ENCODE measurements at places on chromosomes 2 and 18.

DNA sequence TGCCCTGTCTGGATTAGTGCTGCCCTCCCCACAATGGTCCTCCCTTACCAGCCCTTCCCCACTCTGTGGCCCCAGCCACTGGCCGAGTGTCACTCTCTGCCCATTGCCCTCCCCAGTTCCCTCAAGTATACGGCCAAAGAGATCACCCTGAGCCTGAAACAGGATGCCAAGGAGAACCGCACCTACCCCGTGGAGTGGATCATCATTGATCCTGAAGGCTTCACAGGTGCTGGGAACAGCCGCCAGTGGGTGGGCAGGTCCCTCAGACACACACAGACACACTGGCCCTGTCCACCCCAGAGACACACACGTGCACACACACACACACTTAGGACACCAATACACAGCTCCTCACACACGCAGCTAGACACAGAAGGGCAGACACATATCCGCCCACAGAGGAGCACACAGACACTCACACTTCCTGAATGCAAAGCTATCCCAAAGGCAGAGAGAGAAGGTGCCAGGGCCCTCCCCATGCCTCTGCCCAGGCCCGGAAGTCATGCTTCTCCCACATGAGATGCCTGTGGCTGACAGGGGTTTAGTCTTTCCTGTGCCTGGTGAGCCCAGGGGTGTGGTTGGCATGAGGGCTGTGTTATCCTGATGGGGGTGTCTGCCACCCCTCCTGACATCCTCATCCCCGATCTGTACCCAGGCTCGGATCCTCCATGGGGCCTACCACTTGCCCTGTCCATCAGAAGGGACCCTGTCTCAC is 2.9 kb downstream of the CHRND start:
- no peak for DNase-seq

- peak; percentile 14 for DNase-seq
Measured at GRCh38 chr2:120442923-120443571, 97.1 kb downstream of the INHBB start.

DNA sequence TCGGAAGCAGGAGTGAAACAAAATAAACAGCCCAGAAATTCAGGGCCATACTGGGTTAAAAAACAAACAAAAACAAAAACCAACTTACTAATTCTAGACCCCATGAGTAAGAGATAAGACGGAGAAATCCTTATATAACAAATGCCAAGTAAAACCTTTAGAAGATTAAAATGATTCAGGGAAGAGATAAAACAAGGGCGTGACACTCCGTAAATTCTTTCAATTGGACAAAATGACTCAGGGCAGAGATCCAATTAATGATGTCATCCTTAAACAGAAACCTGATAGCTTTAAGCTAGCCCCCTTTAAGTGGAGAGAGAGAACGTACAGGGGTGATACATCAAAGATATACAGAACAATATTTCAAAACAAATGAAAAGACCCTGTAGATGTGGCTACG is 317.4 kb downstream of the NBAS start:
- DNase-seq, result no peak

DNA sequence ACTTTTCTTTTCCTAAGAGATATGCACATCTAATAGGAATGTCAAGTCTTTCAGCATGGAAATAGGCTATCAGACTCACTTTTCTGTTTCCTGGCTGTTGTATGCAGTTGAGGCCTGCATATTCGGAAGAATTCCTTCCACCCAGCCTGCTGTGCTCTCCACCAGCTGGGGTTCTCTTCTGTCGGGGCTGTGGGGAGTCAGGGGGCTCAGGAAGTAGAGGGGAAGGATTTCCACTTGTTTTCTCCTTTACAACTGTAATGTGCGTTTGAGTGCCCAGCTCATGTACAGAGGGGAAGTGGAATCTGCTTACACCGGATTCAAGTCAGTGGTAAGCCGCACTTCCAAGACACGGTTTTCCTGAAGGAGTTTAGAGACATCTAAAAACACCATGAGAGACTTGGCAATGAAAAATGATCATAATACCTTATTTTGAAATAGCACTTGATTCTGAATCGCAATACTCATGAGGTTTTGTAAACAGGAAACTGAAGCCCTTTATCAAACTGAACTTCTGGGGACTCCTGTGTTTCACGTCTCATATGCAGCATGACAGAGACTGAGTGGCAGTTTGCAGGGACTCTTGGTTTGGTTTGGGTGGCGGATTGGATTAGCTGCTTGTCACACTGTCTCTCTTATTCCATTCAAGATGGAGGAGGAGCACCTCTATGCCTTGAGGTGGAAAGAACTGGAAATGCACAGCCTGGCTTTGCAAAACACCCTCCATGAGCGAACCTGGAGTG is 90.4 kb downstream of the MTCL1 start:
- no peak for DNase-seq

GRCh38 chr18:59268721-59269562 is 4.3 kb downstream of the RAX start:
- no peak for DNase-seq

- no peak for DNase-seq
Measured at GRCh38 chr18:56019908-56020307, 431.9 kb upstream of the TCF4 start.

GRCh38 chr2:62402156-62402555 is 103.8 kb downstream of the TMEM17 start:
- no peak for DNase-seq

DNA sequence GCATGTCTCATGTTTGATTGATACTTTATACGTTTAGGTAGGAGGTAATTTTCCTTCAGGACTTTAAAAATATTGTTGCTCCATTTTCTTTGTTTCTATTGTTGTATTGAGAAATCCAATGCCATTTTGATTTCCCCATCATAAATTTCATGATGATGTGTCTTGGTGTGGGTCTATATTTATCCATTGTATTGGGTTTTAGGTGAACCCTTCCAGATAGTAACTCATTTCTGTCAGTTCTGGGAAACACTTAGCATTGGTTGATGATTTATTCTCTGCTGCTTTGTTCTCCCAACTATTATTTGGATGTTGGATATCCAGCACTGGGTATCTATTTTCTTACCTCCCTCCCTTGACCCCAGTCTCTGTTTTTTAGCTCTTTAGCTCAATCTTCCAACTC is 10.0 kb downstream of the MRPL19 start:
- no peak for DNase-seq

DNA sequence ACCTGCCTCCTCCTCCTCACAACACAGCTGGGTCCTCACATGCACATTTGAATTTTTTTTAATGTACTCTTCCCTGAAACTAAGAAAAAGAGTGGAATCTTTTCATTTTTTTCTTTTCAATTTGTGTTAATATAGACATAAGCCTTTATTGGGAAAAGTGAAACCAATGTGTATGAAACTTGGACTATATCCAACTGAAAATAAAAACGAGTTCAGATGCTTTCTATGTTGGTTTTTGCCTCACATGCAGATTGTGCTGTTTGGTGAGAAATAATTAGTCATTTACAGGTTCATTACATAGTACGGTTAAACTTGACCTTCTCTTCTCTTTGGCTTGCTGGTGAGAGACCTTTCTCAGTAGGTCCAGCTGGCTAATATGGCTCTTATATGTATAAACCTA is 515.2 kb upstream of the FANCL start:
- no peak for DNase-seq

DNA sequence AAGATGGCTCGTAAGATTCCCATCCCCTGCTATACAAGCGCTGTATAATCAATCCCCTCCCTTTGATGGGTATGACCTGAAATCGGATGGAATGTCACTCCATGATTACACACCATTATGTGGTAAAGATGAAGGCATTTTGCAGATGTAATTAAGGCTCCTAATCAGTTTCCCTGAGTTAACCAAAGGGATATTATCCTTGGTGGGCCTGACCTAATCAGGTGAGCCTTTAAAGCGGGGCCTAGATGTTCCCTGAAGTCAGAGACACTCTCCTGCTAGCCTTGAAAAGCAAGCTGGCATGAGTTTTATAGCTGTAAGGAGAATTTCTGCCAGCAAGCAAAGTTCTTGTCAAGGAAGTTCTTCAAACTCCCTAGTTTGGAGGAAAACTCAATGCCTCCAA is 223.8 kb upstream of the FN1 start:
- no peak for DNase-seq

DNA sequence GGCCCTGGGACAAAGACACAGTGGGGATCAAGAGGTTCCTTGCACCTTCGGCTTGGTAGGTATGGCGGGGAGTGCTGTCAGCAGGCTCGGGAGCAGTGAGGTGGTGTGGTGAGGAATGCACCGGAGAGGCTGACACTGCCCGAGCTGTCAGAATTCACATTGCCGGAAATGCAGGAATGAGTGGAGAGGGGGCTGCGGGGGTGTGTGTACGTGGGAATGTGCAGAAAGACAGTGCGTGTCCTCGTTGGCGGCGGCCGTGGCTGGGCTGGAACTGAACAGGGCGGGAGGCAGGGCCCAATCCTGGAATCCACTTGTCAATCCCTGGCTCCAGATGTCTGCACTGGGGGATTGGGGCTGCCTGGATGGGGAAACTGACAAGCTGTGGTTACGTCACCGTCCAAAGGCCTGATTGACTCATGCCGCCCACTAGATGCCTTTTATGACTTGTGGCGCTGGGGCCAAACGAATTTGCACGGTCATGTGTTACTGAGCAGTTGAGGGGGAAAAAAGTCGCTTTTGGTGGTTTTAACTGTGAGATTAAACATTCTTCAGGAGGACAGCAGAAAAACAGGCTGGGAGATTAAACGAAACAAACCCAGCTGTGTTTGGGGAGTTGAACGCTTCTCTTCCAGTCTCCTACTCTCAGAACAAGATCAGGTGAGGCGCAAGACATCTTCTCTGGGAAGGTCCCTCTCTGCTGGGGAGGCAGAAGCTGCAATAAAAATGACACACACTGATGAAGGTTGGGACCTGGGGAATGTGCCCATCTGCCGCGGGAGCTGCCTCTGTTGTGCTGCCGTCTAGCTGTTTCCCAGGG is 189.4 kb upstream of the GLI2 start:
- no peak for DNase-seq

DNA sequence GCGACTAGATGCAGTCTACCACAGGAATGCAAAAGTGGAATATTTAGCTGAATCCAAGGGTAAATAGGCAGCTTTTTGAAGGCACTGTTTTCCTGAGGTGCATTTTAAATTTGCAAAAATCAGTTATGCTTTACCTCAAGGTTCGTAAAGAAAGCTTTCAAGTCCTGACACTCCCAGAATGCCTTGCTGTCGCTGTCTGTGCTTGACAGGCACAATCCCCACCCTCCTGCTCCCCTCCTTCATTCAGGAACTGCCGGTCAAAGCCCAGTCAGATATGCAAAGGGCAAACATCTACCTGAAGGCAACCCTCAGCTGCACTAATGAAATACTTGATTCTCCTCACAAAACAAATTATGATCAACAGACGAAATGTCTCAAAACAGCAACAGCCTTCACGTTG is 97.4 kb upstream of the DDX18 start:
- DNase-seq, result no peak

GRCh38 chr2:214226061-214226460 is 184.8 kb upstream of the VWC2L start:
- no peak for DNase-seq
